ENCODE measurements at places on chromosomes 7 and 10.

- no peak for DNase-seq
- peaks cover 10% of the 10 kb centered on the region for H3K4me1 ChIP-seq
- H3K4me3 ChIP-seq: peak overlapping the region; percentile 98
These were observed 1.1 kb upstream of the UMAD1 start for GRCh38 chr7:7639421-7639820.

DNA sequence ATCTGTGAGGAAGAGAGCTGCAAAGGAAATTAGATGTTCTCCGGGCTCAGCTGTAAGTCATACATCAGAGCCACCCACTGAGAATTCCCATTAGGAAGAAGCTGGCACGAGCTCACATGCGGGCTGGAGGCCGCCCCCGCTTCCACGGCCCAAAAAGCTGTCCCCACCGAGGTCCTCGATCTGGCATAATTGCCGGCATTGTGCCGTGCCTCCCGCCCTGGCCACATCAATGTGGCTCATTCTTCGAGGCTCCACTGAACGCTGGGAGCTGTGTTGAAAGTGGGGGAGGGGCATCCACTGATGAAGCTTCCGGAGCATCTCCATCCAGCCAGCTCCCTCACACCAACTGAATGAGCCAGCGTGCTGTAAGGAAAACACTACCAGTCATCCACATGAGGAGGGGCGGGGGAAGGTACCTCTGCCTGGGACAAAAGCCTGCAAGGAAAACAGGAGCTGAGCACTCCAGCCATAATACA is 173.1 kb downstream of the PTPRN2 start:
- peaks cover 2% of the 10 kb centered on the region for H3K4me1 ChIP-seq
- H3K27me3 ChIP-seq: peaks cover 21% of the 10 kb centered on the region
- DNase-seq: no peak
- no peak overlapping the region for H3K4me3 ChIP-seq

DNA sequence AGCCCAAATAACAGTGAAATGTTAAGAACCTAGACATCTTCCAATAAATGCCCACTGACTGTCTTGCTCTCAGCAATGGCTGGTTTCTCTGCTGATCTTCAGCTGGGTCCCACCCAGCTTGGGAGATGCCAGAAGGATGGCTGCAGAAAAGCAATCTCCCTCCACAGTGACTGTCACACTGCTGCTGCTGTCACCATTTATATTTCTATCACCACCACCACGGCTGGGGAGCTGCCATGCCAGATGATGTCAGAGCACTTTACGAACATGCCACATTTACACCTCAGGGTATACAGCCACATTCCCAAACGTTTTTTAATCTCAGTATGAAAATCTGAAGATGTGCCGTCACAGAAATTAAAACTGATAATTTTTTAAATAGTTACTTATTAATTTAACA is 29.8 kb upstream of the FRMD4A start:
- no peaks in the 10 kb centered on the region for H3K4me1 ChIP-seq
- H3K27ac ChIP-seq: no peak overlapping the region
- no peaks in the 10 kb centered on the region for H3K36me3 ChIP-seq
- peaks cover 2% of the 10 kb centered on the region for H3K27me3 ChIP-seq
- no peak for DNase-seq
- no peak overlapping the region for H3K4me3 ChIP-seq

DNA sequence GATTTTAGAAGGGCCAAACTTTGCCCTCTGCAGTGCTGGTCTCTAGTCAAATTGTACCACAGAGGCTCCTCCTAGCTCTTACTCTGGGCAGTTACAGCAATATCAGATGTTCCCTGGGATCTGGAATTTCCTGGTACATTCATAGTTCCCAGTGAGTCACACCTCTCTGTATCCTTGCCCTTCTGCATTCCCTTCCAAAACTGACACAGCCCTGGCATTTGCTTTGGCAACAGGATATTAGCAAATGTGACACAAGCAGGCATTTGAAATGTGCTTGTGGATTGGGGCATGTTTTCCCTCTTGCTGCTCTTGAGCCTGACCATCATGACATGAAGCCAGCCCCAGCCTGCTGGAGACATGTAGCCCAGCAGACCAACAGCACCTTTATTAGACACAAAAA is 284.7 kb upstream of the AKR1E2 start:
- no peaks in the 10 kb centered on the region for H3K4me1 ChIP-seq
- H3K4me3 ChIP-seq: no peak overlapping the region
- no peak overlapping the region for H3K27ac ChIP-seq
- H3K27me3 ChIP-seq: peaks cover 2% of the 10 kb centered on the region
- no peaks in the 10 kb centered on the region for H3K36me3 ChIP-seq

GRCh38 chr7:113835367-113835766 is 83.4 kb downstream of the PPP1R3A start:
- no peak overlapping the region for H3K27ac ChIP-seq
- no peaks in the 10 kb centered on the region for H3K36me3 ChIP-seq
- no peak for DNase-seq
- H3K27me3 ChIP-seq: no peaks in the 10 kb centered on the region
- H3K4me1 ChIP-seq: no peaks in the 10 kb centered on the region

DNA sequence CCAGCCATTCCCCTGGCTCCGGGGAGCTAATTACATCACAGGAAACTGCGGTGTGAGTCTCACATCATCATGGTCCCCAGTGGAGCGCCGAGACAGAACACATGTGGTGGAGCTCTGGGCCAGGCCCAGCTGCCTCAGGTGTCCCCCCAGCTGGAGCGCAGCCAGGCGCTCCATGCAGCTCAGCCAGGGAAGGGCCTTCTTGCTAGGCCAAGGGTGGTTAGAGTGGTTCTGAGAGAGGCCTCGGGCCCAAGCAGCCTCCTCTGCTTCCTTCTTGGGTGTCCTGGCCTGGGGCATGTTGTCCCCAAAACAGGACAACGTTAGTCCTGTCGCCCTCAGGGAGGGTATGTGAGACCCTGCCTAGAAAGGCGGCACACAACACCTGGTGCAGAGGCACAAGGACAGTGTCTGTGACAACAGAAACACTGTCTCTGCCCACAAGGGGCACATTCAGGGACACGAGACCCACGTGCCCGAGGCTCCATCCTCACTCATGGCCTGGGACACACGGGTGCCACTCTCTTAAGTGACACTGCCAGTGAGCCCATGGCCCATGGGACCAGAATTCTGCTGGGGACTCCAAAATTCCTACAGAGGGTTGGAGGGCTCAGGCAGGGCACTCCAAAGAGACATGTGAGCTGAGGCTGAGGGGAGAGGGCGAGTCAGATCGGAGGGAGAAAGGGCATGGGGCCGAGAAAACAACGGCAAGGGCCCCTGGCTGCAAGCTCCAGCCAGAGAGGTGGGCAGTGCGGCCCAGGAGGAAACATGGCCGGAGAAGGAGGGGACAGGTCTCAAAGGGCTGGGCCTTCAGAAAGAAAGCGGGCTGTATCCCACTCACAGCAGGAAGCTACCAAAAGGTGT is 37.0 kb upstream of the RET start:
- H3K27ac ChIP-seq: no peak overlapping the region
- DNase-seq: no peak
- peaks cover 4% of the 10 kb centered on the region for H3K27me3 ChIP-seq
- H3K36me3 ChIP-seq: no peaks in the 10 kb centered on the region
- H3K4me3 ChIP-seq: no peak overlapping the region
- peaks cover 7% of the 10 kb centered on the region for H3K4me1 ChIP-seq

DNA sequence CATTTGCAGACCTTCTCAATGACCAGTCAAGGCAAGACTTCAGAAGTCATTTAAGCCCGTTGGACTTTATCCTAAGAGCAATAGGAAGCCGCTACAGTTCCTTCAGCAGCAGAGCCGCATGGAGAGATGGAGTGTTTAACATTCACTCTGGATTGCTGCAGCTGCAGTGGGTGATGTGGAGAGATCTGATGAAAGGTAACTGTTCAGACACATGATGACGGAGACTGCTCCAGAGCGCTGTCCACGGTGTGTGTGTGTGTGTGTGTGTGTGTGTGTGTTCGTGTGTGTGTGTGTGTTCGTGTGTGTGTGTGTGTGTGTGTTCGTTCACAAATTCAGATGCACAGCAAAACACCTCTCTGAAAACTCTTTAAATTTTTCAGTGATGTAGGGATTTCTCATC is 37.0 kb downstream of the SEC61G start:
- H3K27me3 ChIP-seq: peaks cover 9% of the 10 kb centered on the region
- H3K36me3 ChIP-seq: no peaks in the 10 kb centered on the region
- DNase-seq: no peak
- no peaks in the 10 kb centered on the region for H3K4me1 ChIP-seq
- no peak overlapping the region for H3K27ac ChIP-seq

DNA sequence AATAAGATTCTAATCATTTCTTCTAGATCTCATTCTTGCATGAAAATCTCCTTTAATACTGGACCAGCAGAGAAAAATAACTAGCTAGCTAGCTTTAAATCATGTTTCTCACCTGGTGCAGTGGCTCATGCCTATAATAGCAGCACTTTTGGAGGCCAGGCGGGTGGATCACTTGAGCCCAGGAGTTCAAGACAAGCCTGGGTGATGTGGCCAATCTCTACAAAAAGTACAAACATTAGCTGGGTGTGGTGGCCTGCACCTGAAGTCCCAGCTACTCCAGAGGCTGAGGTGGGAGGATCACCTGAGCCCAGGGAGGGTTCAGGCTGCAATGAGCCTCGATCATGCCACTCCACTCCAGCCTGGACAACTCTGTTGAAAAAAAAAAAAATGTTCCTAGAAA is 99.2 kb downstream of the BAMBI start:
- no peak overlapping the region for H3K4me3 ChIP-seq
- DNase-seq: no peak
- H3K27ac ChIP-seq: no peak overlapping the region
- no peaks in the 10 kb centered on the region for H3K36me3 ChIP-seq

DNA sequence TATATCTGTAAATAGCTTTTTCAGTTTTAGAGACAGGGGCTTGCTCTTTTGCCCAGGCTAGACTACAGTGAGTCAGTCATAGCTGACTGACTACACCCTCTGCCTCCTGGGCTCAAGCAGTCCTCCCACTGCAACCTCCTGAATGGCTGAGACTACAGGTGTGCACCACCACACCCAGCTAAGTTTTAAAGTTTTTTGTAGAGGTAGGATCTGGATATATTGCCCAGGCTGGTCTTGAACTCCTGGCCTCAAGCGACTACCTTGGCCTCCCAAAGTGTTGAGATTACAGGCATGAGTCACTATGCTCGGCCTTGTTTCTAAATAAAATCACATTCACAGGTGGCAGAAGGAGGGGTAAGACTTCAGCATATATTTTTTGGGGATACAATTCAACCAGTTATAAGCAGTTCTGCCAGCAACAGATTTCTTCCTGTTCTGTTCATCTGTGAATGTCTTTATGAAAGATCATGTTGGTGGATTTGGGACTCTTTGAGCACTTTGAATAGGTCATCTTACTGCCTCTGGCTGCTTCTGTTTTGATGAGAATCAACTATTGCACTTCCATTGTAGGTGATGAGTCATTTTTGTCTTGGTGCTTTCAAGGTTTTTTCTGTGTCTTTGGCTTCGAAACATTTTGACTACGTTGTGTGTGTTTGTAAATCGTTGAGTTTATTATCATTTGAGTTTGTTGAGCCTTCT is 15.7 kb downstream of the RBM33 start:
- peaks cover 2% of the 10 kb centered on the region for H3K27me3 ChIP-seq
- H3K27ac ChIP-seq: no peak overlapping the region
- DNase-seq: no peak
- no peaks in the 10 kb centered on the region for H3K36me3 ChIP-seq
- no peak overlapping the region for H3K4me3 ChIP-seq

GRCh38 chr7:13017881-13018280 is 330.4 kb downstream of the ARL4A start:
- H3K36me3 ChIP-seq: no peaks in the 10 kb centered on the region
- no peak overlapping the region for H3K27ac ChIP-seq
- H3K4me3 ChIP-seq: no peak overlapping the region

GRCh38 chr10:69279110-69279509 is 814 bp downstream of the HK1 start:
- no peak overlapping the region for H3K4me3 ChIP-seq
- H3K36me3 ChIP-seq: no peaks in the 10 kb centered on the region
- DNase-seq: no peak
- peaks cover 17% of the 10 kb centered on the region for H3K4me1 ChIP-seq

GRCh38 chr7:57210212-57210611 is 78.0 kb upstream of the ZNF479 start:
- DNase-seq: no peak
- H3K4me3 ChIP-seq: no peak overlapping the region
- peaks cover 21% of the 10 kb centered on the region for H3K36me3 ChIP-seq
- H3K4me1 ChIP-seq: no peaks in the 10 kb centered on the region

- no peaks in the 10 kb centered on the region for H3K4me1 ChIP-seq
- H3K36me3 ChIP-seq: no peaks in the 10 kb centered on the region
- H3K27me3 ChIP-seq: no peaks in the 10 kb centered on the region
These were observed 179.9 kb downstream of the SEMA3E start for GRCh38 chr7:83469076-83469475.

DNA sequence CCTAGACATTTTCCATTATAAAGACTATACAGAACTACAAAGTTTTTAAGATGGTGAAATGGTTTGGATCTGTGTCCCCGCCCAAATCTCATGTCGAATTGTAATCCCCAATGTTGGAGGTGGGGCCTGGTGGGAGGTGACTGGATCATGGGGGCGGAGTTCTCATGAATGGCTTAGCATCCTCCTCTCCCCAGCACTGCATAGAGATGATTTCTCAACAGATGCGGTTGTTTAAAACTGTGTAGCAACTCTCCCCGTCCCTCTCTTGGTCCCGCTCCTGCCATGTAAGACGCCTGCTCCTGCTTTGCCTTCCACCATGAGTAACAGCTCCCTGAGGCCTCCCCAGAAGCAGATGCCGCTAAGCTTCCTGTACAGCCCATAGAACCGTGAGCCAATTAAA is 1.6 kb downstream of the FAM133B start:
- H3K27ac ChIP-seq: no peak overlapping the region
- peaks cover 8% of the 10 kb centered on the region for H3K36me3 ChIP-seq
- no peak for DNase-seq
- peaks cover 4% of the 10 kb centered on the region for H3K27me3 ChIP-seq

DNA sequence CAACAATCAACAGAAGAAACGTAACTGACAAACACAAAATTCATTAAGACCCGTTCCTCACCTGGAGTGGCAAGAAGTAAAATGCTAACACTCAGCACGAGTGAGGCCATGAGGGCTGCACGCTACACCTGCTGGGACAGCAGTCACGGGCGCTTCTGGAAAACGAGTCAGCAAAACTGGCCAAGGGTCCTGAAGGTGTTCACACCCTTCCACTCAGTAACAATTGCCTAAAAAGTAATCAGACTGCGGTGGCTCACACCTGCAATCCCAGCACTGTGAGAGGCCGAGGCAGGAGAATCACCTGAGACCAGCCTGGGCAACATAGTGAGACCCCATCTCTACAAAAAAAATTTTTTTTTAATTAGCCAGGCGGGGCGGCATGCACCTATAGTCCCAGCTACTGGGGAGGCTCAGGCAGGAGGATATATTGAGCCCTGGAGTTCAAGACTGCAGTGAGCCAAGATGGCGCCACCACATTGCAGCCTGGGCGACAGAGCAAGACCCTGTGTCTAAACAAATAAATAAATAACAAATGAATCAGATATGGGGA is 199.1 kb downstream of the MAD1L1 start:
- peaks cover 6% of the 10 kb centered on the region for H3K36me3 ChIP-seq
- H3K4me1 ChIP-seq: peaks cover 2% of the 10 kb centered on the region

DNA sequence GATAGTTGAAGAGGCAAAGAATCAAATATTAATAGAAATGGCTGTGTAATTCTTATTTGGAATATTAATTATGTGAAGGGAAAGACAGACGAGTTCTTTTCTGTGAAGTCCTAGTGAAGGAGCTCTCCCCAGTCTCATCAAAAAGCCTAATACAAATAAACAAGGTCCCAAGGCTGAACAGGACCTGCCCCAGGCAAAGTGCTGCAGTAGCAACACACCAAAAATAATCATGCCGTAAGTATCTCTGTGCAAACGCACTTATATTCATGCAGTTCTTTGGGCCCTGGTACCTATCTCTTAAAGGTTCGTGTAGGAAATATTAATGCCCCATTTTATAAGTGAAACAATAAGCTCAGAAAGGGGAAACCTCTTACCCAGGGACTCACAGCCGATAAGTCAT is 12.2 kb upstream of the CHST15 start:
- H3K4me1 ChIP-seq: peaks cover 16% of the 10 kb centered on the region
- H3K27me3 ChIP-seq: peaks cover 15% of the 10 kb centered on the region
- H3K27ac ChIP-seq: no peak overlapping the region
- DNase-seq: no peak
- H3K36me3 ChIP-seq: peaks cover 8% of the 10 kb centered on the region
